ENCODE measurements at places on chromosomes 4 and X.
A peak's percentile ranks its signal among the peaks of the same experiment; 100 is the strongest.

DNA sequence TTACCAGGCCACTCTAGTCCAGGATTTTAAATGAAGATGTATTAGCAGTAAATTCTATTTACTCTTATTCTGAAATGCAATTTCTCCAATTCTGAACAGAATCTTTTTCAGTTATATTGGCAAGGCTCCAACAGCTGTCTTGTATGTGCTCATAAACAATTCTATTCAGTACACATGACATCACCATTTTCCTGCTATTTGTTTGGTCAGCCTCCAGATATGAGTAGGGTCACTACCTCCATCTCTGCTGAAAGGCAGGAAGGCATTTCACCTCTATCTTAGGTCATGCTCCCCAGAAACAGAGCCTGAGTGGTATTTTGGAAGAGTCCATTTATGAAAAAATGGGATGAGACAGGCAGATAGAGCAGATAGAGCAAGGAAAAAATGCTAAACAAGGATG, 151.1 kb upstream of the ADGRL3 start:
- no peak for DNase-seq

- DNase-seq: no peak
Measured at GRCh38 chr4:151882072-151882803, 121.4 kb upstream of the GATB start.

- DNase-seq: no peak
Measured at GRCh38 chr4:134408897-134409296, 207.3 kb upstream of the PABPC4L start.

GRCh38 chr4:109976189-109976588, 63.5 kb downstream of the EGF start:
- no peak for DNase-seq

DNA sequence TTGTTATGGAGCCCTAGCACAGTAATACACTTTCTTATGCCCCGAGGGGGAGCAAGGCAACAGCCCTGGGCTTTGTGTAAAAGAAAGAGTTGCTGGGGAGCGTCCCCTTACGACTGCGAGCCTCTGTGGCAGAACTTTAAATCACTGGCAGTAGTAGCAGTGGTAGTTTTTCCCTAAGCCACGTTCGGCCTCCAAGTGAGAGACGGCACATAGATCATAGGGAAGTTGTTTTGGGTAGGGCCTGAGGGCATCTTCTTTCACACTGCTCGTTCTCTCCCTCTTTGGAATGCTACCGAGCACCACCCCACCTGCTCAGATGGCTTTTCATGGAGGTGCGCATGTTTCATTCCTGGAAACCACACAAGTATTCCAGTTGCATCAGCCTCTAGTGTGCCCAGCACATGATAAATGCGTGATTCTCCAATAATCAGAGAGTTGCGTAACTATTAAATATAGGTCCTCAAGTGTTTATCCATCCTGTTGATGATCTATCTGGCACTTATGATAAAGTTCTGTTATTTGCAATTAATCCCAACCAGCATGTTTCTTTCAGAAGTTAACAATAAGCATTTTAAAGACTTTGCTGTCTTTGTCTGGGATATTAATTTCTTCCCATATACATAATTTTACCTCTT, 7.0 kb upstream of the SYNPO2 start:
- no peak for DNase-seq

- no peak for DNase-seq
Measured at GRCh38 chr4:2442175-2442993, 23.6 kb downstream of the CFAP99 start.

GRCh38 chrX:132491191-132491590, 2.4 kb upstream of the MBNL3 start:
- peak; percentile 0 for DNase-seq

DNA sequence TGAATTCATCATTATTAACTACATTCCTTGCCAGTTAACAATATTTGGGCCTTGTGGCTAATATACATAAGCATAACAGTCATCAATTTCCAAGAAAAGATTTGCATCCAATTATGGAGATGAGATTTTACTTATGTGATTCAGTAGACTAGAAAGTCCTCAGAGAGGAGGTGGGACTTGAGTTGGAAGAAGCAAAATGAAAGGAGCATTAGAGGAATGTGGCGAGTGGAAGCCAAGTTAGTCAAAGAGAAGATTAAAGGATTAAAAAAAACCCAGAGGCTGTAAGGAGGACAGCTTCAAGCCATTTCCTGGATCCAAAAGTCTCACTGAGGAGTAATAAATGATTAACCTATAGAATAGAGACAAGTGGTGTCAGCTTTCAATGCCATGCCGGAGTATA, 1099.4 kb upstream of the IGFBP7 start:
- no peak for DNase-seq

DNA sequence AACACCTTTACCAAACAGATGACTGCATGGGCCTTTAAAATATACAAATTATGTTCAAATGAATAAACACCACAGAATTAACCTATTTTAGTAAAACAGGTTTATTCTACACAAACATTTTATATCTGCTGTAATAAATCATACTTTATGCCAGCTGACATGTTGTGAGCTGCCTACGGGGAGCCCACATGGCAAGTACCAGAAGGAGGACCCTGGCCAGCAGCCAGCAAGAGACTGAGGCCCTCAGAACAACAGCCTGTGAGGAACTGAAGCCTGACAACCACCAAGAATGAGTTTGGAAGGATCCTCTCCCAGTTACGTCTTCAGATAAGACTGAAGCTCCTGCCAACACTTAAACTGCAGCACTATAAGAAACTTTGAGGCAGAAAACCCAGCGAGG, 377.0 kb downstream of the PDGFC start:
- DNase-seq: no peak

- DNase-seq: no peak
Measured at GRCh38 chr4:148481636-148482035, 39.4 kb upstream of the NR3C2 start.

- DNase-seq: peak; percentile 86
Measured at GRCh38 chr4:2811830-2812611, 19.1 kb downstream of the SH3BP2 start.

- no peak for DNase-seq
Measured at GRCh38 chr4:14841801-14842768, 160.2 kb upstream of the CPEB2 start.

DNA sequence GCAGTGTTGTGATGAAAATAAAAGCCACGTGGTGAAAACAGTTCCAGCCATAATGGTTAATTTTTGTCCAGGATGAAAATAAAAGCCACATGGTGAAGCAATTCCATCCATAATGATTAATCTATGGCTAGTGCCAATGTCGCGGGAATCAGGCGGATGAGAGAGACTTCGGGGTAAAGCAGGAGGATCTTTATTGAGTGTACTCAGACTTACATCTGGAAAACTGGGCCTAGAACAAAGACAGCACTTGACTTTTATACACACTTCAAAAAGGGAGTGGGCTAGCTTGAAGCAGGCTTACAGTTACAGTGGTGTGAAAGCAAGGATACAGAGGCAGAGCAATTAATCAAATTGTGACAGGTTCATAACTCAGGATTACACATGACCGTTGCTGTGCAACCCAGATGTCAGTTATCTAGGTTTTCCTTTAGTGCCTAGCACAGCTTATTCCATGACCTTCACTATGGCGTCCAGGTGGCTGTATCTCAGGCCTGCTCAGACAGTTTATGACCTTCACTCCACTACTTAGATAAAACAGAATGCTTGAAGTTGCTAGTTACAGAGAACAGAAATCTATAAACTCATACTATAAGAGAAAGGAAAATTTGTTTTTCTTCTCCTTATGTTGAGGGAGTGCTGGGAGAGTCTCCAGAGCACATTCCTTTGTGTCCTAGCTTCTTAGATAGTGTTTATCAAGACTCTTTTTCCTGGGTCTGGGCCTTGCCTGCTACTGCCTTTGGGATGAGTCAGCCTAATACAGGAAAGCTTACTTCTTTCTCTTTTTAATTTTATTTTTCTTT, 5.9 kb upstream of the PLA2G12A start:
- DNase-seq: peak; percentile 47

DNA sequence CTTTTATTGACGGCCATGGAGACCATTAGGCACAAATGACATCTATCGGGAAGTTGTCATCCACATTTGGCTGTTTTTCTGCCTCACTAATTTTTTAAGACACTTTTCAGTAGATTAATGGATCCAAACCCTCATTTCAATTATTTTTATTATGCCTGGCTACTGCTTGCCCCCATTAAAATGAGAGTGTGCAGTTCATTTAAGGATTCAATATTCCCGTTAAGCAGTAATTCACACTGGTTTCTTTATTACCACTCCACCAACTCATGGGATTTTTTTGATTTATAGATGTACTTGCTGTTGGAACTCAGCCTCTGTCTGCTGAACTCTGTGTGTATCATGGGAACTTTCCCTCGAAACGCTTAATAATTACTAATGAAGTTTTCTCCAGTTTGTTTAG, 291.8 kb upstream of the PRKX start:
- no peak for DNase-seq

- DNase-seq: no peak
Measured at GRCh38 chr4:76449833-76450232, 14.8 kb downstream of the SHROOM3 start.

GRCh38 chr4:100361336-100361735, 156.5 kb downstream of the EMCN start:
- no peak for DNase-seq

DNA sequence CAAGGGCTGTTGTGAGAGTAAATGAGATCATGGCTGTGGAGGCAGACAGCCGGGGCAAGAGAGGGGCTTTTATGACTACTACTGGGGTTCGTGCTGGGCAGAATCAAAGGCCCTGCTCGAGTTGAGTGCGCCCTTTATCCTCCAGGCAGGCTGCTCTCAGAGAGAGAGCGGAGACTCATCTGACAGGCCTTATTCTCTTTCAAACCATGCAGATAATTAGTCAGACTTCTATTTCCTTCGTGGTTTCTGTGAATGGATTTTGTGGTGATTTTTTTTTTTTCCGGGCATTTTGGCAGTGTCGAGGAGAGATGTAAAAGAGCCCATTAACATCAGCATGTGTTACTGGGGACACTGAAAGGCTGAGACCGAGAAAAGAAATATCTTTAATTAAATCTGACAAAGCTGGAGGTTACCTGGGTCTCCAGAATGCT, 73.6 kb downstream of the MED28 start:
- DNase-seq: no peak

DNA sequence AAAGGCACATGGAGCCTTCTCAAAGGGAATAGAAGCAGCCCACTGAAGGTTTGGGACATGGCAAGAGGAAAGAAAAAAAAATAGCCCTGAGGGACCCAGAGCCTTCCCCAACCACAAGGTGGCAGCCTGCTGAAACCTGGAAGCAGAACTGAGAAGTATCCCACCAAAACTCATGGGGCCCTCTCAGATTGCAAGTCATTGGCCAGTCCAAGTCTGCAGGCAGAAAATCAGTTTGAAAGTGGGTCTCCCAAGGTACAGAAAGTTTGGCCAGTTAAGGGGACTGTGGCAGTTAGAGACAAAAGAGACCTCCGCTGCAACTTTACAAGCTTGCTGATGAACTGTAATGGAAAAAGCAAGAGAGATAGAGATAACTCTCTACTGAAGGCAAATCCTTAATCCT, 155.8 kb downstream of the ANTXR2 start:
- DNase-seq: peak; percentile 69

GRCh38 chr4:14833053-14833452, 169.2 kb upstream of the CPEB2 start:
- no peak for DNase-seq

DNA sequence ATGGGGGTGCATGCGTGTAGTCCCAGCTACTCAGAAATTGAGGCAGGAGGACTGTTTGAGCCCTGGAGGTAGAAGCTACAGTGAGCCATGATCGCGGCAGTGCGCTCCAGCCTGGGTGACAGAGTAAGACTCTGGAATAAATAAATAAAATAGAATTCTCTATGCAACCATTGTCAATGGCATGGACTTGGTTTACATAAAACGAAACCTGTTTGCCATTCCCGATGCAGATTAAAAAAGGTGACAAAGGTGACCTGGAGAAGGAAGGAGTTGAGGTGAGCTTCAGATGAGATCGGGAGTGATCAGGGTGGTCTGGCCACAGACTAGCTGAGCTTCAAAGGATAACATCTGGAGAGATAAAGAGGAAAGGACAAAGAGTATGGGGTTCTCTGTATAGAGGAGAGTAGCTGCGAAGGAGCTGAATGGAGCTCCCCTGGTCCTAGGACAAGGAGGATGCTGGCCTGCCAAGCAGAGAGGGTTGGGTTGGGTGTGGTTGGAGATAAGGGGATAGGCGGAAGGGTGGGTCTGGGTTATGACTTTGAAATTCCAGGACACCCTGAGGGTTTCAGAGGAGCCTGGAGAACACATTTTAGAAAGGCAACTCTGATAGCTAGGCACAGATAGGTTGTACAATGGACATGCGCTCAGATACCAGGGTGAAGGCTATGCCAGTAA, 98.6 kb downstream of the RBM47 start:
- DNase-seq: no peak

- no peak for DNase-seq
Measured at GRCh38 chr4:94399721-94400120, 52.0 kb upstream of the PDLIM5 start.

- no peak for DNase-seq
Measured at GRCh38 chr4:137693641-137694040, 161.3 kb upstream of the PCDH18 start.

DNA sequence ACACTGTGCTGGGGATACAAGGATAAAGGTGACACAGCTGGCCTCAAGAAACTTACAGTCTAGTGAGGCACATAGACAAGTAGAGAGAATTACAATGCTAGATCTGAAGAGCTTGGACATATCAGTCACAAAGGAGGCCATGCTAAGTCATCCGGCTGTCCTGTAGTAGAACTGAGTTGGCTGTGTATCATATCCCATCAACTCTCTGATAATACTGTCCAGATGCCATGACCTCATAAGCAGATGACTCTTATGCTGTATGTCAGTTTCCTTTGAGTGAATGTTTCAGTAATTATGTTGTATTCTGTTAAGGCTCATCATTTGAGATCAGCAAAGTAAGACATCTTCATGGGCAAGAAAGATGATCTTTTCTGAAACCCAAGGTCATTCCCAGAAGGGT, 442.9 kb downstream of the MID1IP1 start:
- DNase-seq: no peak

DNA sequence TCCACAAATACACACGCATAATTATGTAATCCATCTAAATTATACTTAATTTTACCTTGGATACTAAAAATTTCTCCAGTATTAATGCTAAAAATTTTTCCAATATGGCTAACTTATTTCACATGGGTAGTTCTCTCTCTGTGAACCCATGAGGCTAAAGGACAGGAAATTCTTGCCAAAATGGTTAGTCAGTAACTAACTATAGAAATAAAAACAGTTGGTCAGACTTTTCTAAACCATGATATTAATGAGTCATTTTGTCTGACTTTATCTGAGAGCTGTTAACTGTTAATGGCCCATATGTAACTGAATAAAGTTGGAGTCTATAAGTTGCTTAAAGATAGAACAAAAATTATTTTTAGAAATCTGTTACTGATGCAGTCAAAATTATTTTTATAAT, 549.4 kb downstream of the TLL1 start:
- DNase-seq: peak; percentile 86

- DNase-seq: no peak
Measured at GRCh38 chrX:135522132-135522530, 1.7 kb downstream of the INTS6L start.

DNA sequence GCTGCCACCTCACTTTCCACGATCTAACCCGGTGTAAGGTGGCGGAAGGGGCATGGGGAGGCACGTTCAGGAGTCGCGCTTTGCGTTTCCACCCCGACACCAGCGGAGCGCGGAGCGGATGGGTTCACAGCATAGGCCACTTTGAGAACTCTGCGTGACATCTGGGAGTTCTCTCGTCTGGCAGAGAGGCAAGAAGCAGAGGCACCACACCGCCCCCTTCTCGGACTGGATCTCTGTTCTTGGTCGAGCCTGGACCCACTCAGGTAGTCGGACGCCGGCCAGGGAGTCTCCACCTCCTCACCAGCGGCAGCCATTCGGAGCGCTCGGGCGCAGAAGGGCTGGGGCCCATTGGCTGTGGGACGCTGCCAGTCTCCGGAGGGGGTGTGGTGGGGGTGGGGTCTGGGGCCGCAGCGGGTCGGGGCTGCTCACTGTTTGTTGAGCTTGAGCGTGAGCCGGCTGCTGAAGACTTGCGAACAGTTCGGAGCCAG, at the start of gene DACH2:
DACH2 (plus strand) TSS at position 428 of the 488 bp plus-strand sequence.
- peak; percentile 54 for DNase-seq
